OCI-LY7 (cell line): ENCODE measurements at places on chromosomes 16 and 17. TPM values are rescaled to one million over a fixed set of nuclear protein-coding genes. Genes with fewer than 3 reads are reported as not detected.

DNA sequence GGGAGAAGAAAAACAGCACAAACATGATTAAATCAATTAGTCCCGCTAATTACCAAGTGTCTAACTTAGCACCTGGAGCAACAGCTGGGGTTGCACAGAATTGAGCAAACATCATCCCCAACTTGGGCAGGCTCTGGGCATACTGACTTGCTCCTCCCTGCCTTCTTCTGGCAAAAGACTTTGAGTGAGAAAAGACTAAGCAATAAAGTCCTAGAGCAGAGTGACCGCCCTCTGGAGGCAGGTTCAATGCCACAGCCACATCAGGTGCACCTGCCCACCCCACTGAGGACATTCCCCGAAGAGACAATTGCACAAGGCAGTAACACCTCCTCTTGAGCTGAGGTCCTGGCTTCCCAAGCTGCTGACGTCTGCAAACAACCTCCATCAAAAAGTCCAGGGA, 358.3 kb downstream of the SOX9 start:
- no peak for DNase-seq

The BICDL2 gene
- total RNA-seq = not detected in 2 replicates

The SLC6A2 gene
- total RNA-seq = not detected in 2 replicates

The NMRAL1 gene
- total RNA-seq = 114 and 139 TPM in 2 replicates

- DNase-seq = no peak
Observed at GRCh38 chr17:30222251-30222650, 13.2 kb downstream of the SLC6A4 start.

- no peak for DNase-seq
Observed at GRCh38 chr17:2935632-2936031, 127.8 kb downstream of the OR1D5 start.

- DNase-seq = no peak
Observed at GRCh38 chr17:72502371-72503341, 381.8 kb downstream of the SOX9 start.

DNA sequence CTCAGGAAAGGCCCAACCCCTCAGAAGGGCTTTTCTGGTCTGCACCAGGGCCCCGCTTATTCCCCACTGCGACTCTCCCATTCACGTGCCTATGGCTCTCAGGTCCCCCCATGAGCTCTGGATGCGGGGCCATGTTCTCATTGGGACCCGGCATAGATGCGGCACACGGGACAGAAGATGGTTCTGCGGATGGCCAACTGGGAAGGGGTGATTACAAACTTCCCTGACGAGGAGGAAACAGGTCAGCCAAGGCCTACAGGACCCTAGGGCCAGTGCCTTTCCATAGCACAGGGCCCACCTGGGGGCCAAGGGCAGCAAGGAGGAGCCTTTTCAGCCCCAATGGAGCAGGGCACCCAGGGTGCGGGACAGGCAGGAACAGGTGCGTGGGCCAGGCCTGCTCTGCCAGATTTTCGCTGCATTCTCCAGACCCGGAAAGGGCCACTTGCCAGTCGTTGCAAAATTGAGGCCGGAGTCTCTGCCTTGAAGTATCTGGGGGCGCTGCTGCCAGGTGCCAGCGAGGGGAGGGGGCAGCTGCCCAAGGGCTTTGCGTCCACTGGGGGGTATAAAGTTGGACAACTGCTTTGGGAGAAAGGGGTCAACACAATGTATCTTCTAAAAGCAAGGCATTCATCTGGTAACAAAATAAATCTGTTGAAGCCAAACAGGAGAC, 20.5 kb downstream of the SLC7A5 start:
- no peak for DNase-seq

GRCh38 chr17:47730681-47731080, 2.4 kb upstream of the TBX21 start:
- no peak for DNase-seq

The KRTAP4-1 gene
- not detected in 2 replicates for total RNA-seq

DNA sequence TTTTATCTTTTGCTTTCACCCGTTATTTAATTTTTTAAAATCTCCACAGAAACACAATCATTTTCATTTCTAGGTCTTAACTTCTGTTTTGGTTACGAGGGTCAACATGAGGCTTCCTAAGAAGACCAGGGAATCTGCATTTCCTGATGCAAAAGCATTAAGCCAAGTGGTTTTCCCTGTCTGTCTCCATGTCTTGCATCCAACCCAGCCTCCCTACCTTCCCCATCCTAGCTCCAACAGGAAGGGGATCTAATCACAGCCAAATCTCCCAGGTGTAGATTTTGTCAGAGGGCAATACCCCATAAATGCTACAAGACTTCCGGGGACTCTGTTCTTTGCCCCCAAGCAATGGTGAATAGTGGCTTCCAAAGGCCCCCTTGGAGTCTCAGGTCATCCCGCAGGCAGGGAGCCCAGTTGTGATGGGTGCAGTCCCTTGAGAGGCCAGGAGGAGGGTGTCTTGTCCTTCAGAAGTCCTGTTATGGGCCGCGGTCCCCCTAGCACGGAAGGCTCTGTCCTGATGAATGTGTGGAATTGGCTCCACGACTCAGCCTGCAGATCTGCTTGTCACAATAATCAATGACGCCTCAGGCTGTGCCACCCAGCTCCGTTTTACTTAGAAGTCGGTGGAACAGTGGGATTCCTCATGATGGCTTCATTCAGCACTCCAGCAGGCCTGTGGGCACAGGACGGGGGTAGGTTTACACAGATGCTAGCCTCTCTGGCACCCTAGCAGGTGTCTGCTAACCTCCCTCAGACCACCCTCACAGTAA, 141.1 kb downstream of the RGS9 start:
- peak; percentile 6 for DNase-seq

GRCh38 chr17:76700617-76701470, 9.9 kb downstream of the MXRA7 start:
- no peak for DNase-seq

GRCh38 chr17:77371888-77372443, 231.2 kb downstream of the SEC14L1 start:
- no peak for DNase-seq

- no peak for DNase-seq
Observed at GRCh38 chr17:78613416-78613815, 36.2 kb upstream of the DNAH17 start.

GRCh38 chr16:78478267-78478861, 378.9 kb downstream of the WWOX start:
- DNase-seq = no peak

DNA sequence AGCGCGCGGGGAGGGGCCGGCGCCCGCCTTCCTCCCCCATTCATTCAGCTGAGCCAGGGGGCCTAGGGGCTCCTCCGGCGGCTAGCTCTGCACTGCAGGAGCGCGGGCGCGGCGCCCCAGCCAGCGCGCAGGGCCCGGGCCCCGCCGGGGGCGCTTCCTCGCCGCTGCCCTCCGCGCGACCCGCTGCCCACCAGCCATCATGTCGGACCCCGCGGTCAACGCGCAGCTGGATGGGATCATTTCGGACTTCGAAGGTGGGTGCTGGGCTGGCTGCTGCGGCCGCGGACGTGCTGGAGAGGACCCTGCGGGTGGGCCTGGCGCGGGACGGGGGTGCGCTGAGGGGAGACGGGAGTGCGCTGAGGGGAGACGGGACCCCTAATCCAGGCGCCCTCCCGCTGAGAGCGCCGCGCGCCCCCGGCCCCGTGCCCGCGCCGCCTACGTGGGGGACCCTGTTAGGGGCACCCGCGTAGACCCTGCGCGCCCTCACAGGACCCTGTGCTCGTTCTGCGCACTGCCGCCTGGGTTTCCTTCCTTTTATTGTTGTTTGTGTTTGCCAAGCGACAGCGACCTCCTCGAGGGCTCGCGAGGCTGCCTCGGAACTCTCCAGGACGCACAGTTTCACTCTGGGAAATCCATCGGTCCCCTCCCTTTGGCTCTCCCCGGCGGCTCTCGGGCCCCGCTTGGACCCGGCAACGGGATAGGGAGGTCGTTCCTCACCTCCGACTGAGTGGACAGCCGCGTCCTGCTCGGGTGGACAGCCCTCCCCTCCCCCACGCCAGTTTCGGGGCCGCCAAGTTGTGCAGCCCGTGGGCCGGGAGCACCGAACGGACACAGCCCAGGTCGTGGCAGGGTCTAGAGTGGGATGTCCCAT, 232.8 kb downstream of the SEC14L1 start:
- DNase-seq = peak; percentile 31

DNA sequence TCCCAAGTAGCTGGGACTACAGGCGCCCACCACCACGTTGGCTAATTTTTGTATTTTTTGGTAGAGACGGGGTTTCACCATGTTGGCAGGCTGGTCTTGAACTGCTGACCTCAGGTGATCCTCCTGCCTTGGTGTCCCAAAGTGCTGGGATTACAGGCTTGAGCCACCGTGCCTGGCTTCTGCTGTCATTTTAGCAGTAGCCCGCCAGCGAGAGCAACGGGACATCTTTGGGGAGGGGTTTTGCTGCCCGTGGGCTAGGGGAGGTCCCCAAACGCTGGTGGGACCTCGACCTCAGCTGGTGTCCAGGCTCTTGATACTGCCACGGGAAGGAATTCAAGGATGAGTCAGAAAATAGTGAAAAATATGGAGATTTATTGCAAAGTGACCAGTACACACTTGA, 108.1 kb upstream of the CACNG5 start:
- DNase-seq = no peak

DNA sequence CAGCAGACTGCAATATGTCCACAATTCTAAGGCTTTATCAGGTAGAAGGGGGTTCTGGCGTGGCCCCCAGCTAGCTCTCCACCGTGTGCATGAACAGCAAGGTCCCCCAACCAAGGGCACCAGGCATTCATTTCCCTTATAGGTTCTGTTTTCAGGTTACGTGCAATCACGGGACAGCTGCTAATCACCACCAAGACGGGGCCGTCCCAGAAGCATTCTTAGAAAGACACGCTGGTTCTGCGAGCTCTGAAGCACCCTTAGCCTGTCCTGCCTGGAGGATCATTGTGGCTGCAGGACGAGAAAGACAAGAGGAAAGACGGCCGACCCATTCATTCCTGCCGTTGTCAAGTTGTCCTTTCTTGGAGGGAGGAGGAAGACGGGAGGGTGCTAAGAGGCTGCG, 302.9 kb downstream of the SOX9 start:
- DNase-seq = no peak

DNA sequence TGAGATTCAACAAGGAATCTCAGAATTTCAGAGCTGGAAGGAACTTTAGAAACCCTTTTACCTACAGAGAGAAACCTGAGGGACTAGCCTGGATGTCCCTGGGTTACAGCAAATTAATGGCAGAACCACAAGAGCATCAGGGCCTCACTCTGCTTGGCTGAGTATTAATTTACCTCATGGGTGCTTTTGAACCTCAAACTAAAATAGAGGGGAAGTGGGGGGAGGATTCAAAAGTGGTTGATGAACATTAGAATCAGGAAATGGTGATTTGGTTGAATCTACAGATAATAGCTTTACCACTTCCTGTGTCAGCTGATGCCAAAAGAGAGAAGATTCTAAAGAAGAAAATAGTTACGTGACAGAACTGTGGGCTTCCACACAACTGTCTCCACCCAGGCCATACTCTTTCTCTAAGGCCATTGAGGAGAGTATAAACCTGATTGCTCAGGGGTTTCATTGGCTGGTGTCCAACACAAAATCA, 11.3 kb upstream of the SKAP1 start:
- peak; percentile 95 for DNase-seq

- no peak for DNase-seq
Observed at GRCh38 chr17:73822371-73822770, 178.1 kb upstream of the SDK2 start.

The ABCC1 gene
- total RNA-seq = 71.8 and 72.8 TPM in 2 replicates

DNA sequence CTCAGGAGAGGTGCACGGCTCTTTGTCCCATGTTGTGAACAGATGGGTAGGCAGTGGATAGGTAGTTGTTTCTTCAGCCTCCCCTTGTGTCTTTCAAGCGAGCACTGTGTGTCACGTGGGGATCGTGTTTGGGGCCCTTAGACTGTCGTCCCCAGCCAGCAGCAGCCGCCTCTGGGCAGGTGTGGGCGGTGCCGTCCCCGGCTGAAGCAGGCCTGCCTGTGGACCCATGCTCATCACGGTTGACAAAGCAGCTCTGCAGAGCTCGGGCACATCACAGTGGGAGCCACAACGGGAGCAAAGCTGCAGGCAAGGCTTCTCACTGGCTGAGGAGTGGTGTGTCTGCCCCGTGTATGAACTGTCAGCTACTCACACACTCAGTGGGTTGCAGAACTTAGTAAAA, 4.7 kb upstream of the RPL13 start:
- no peak for DNase-seq

The DPEP1 gene
- not detected in 2 replicates for total RNA-seq

The TM4SF5 gene
- total RNA-seq = not detected in 2 replicates

DNA sequence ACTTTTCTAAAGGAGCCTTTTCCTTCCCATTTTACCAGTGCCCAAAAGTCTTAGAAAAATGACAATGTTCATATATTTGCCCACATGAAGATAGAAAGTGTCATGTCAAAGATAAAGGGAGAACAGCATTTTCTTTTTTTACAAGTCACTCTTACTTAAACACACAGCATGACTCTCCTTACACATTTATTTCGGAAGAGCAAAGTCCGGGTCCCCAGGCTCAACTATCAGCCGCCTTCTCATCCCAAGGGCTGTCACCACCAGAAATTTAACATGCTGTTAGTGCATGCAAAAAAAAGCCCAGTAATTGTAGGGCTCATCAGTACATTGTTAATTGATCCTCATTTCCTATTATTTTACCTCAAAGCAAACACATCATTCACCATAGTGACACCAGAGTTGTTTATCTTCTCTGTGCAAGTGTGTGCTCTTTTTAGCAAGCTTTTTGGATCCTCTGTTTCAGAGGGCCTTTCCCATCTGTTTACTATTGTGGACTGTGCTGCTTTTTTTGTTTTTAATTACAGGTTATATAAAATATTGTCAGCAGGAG, 560.3 kb downstream of the WWOX start:
- no peak for DNase-seq

The C17orf78 gene
- total RNA-seq = not detected in 2 replicates

GRCh38 chr17:3569534-3570137, 12.0 kb upstream of the TRPV3 start:
- DNase-seq = no peak

The CRISPLD2 gene
- total RNA-seq = 0.53 and 0.99 TPM in 2 replicates

- no peak for DNase-seq
Observed at GRCh38 chr17:8837563-8838075, 29.9 kb downstream of the PIK3R6 start.

DNA sequence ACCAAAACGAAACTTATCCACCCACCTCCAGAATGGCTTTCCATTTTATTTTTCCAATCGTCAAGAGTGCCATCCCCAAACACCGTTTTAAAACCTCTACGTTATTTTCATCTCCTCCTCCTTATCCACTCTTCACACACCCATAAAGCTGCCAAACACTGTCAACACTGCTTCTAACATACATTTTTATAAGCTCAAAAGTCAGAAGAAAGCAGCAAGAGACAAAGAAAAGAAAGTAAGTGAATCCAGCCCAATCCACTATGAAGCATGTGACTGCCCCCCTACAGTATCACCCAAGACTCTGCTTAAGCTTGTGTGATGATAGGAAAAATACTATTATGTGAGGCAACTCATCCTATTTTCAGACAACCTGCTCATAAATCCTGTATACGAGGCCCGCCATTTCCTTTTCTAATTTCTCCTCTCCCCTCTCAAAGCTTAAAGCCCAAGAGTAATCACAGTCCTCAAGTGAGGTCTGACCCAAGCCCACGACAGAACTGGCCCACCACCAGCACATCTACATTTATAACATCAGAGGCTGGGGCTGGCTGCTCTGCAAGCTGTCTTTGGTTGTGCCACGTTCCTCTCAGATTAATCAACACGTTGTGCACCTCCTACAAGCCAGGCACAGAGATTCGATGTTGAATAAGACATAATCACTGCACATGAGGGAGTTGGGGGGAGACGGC, 16.3 kb downstream of the USP31 start:
- no peak for DNase-seq
